ENCODE measurements at places on chromosomes 1 and 21. TPM values are rescaled to one million over a fixed set of nuclear protein-coding genes. Genes with fewer than 3 reads are reported as not detected.

Gene RHBDL2
- total RNA-seq: 0.87 TPM

Gene FMO2
- not detected for total RNA-seq

Gene TMPRSS3
- not detected for total RNA-seq

Gene SHE
- total RNA-seq: 39.5 TPM

Gene SERPINC1
- total RNA-seq: not detected

Gene TRIM46
- total RNA-seq: 1.4 TPM

Gene FOXO6
- total RNA-seq: 0.05 TPM

Gene CD1B
- total RNA-seq: not detected

Gene IER5
- total RNA-seq: 20.6 TPM

Gene KDM5B
- total RNA-seq: 16.5 TPM

Gene OVAAL
- total RNA-seq: not detected

Gene AXDND1
- total RNA-seq: not detected

Gene PADI1
- total RNA-seq: not detected

Gene GUCA2B
- total RNA-seq: not detected

Gene IL20
- not detected for total RNA-seq

Gene CR1
- total RNA-seq: under 0.01 TPM

Gene CHD5
- not detected for total RNA-seq

Gene TTC22
- not detected for total RNA-seq

Gene KRTAP13-2
- not detected for total RNA-seq

Gene CHAF1B
- 9.0 TPM for total RNA-seq

Gene GJB5
- total RNA-seq: not detected

Gene NTRK1
- not detected for total RNA-seq

Gene CFAP107
- not detected for total RNA-seq

Gene OR2L8
- total RNA-seq: not detected

Gene PRRC2C
- total RNA-seq: 65.2 TPM

Gene SLC9C2
- total RNA-seq: not detected

Gene LCA5L
- total RNA-seq: 0.07 TPM

Gene NR5A2
- total RNA-seq: 22.6 TPM

Gene NEGR1
- 0.25 TPM for total RNA-seq

Gene CITED4
- 11.2 TPM for total RNA-seq

Gene LRRC71
- 0.34 TPM for total RNA-seq

Gene FAM43B
- total RNA-seq: not detected

Gene SARS1
- total RNA-seq: 198 TPM

Gene EDEM3
- total RNA-seq: 18.3 TPM

Gene SPRR2B
- total RNA-seq: not detected

Gene ACP6
- total RNA-seq: 8.3 TPM

Gene KRTAP10-1
- not detected for total RNA-seq
